Neural crest cell (in vitro differentiated cells): ENCODE measurements at places on chromosomes 1 and 21. TPM values are rescaled to one million over a fixed set of nuclear protein-coding genes. Genes with fewer than 3 reads are reported as not detected.

The RAB42 gene
- total RNA-seq, result 1.5 and 2.8 TPM in 2 replicates

GRCh38 chr1:95679262-95679661, 445.3 kb downstream of the RWDD3 start:
- no peaks in the 10 kb centered on the region for H3K36me3 ChIP-seq
- no peak for DNase-seq
- H3K27me3 ChIP-seq, result no peaks in the 10 kb centered on the region
- no peaks in the 10 kb centered on the region for H3K4me1 ChIP-seq
- H3K27ac ChIP-seq, result no peak overlapping the region
- no peak overlapping the region for H3K4me3 ChIP-seq

DNA sequence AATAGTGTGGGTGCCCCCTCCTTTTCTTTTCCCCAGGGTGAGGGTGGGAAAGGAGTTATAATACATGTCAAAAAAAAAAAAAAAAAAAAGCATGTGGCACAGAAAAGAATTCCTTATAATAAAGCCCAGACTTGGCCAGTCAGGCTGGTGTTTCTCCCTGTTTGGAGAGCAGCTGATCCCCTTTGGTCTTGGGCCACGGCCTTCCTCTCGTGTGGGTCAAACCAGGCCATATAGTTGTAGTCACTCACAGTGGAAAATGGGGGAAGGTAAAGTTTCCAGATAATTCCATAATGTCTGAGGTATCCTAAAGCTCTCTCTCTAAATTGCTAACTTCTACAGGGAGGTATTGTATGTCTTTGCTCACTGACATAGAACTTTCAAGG, 22.0 kb downstream of the CLIC6 start:
- no peak overlapping the region for H3K27ac ChIP-seq
- no peak overlapping the region for H3K4me3 ChIP-seq

DNA sequence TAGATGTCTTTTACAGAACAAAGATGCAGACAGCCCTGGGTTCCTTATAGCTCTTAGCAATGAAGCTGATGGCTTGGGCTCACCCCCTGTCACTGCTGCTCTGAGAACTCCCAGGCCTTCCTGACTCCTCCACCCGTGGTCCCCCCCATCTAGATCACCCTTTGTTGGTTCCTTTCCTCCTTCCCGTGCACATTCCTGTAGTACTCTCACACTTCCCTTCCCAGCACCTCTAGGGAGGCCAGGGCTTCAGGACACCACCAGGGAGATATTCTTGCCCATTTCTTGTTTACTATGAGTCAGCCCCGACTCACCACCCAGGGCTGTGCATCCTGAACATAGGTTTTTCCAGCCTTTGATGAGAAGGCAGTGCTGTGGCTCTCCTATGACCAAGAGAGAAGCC, 14.4 kb upstream of the NOS1AP start:
- DNase-seq, result no peak
- H3K27ac ChIP-seq, result no peak overlapping the region
- peaks cover 4% of the 10 kb centered on the region for H3K4me1 ChIP-seq
- H3K36me3 ChIP-seq, result no peaks in the 10 kb centered on the region
- no peak overlapping the region for H3K4me3 ChIP-seq
- no peaks in the 10 kb centered on the region for H3K27me3 ChIP-seq

The SELL gene
- not detected in 2 replicates for total RNA-seq

The SPRR2E gene
- not detected in 2 replicates for total RNA-seq

DNA sequence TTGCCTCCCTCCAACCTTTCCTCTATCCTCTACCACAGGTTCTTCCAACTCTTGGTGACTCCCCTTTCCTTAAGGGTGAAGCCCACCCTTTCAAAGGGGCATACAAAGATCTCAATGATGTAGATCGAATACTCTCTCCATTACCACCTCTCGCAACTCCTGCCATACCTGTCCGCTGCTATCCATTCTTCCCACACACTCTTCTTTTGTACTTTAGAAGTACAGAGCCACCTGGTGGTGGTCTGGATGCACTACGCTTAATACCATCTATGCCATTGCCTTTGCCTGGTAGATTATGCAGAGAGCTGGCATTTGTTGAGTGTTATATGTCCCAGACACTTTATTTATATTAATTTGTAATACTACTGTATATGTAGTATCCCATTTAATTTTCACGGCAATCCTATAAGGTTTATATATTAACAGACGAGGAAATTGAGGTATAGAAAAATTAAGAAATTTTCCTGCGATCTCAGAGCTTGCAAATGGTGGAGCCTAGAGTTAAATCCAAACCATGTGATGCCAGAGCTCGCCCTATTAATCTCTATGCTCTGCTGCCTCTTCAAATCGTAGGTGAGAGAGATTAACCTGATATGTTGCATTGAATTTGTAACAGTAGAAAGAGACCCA, 22.9 kb downstream of the TSHB start:
- H3K36me3 ChIP-seq, result no peaks in the 10 kb centered on the region
- H3K27ac ChIP-seq, result no peak overlapping the region
- no peaks in the 10 kb centered on the region for H3K4me1 ChIP-seq
- DNase-seq, result peak; percentile 49
- no peak overlapping the region for H3K4me3 ChIP-seq

GRCh38 chr1:17579951-17580939, 40.7 kb downstream of the ARHGEF10L start:
- no peaks in the 10 kb centered on the region for H3K36me3 ChIP-seq
- H3K4me3 ChIP-seq, result no peak overlapping the region
- peak overlapping the region; percentile 82 for H3K27ac ChIP-seq
- H3K4me1 ChIP-seq, result peaks cover 63% of the 10 kb centered on the region
- DNase-seq, result no peak

- no peaks in the 10 kb centered on the region for H3K36me3 ChIP-seq
- H3K27ac ChIP-seq, result no peak overlapping the region
- peaks cover 27% of the 10 kb centered on the region for H3K4me1 ChIP-seq
- no peaks in the 10 kb centered on the region for H3K27me3 ChIP-seq
These were observed 381.1 kb upstream of the PKN2 start for GRCh38 chr1:88302843-88303486.

- peaks cover 70% of the 10 kb centered on the region for H3K27me3 ChIP-seq
- H3K4me1 ChIP-seq, result no peaks in the 10 kb centered on the region
- no peak overlapping the region for H3K4me3 ChIP-seq
- no peaks in the 10 kb centered on the region for H3K36me3 ChIP-seq
- no peak for DNase-seq
- no peak overlapping the region for H3K27ac ChIP-seq
These were observed 9.3 kb upstream of the S100A10 start for GRCh38 chr1:152002960-152003359.

The ITGB2 gene
- total RNA-seq, result 0.84 and 0.89 TPM in 2 replicates

The WDR3 gene
- 41.6 and 45.3 TPM in 2 replicates for total RNA-seq

DNA sequence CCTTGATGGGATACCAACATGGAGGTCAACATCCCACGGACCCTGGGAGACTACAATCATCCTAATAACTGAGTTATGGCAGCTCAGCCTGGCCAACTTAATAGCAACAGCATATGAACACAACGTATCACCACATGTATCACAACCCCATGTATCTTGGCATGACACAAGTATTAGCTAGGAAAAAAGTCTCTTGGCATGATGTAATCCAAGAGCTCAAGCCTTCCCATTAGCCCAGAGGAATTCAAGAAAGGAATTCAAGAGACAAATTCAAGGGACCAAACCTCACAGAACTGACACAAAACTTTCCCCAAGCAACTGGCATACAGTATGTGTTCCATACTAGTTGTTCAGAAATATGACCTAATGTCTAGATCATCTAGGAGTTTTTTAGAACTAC, 100.9 kb upstream of the HMGB4 start:
- peaks cover 3% of the 10 kb centered on the region for H3K27me3 ChIP-seq
- no peak overlapping the region for H3K4me3 ChIP-seq
- H3K27ac ChIP-seq, result no peak overlapping the region
- H3K4me1 ChIP-seq, result no peaks in the 10 kb centered on the region

The TNFRSF18 gene
- total RNA-seq, result not detected in 2 replicates

DNA sequence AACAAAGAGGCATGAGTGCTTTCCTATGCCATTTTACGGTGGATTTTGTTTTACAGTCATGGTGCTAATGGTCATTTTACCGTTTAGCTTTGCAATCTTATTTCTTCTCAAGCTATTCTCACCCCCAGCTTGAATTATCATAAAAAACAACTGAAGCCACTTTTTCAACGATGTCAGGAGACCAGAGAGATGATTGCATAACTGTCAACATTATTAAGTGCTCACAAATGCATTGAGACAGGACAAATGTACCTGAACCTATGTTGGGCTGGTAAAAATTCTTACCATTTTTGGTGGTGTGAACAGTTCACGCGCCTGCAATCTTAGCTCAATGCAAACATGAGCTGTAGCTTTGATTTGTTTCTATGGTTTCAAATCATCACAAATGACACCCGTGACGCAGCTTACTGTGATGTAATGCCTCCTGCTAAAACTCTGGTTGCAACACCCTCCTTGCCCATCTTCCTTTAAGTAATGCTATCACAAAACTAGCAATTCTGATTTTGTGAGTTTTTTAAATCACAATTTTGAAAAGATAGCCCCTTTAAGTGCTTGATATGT, 104.4 kb downstream of the UCHL5 start:
- no peak for DNase-seq
- H3K4me3 ChIP-seq, result no peak overlapping the region
- no peaks in the 10 kb centered on the region for H3K27me3 ChIP-seq
- no peaks in the 10 kb centered on the region for H3K4me1 ChIP-seq
- H3K27ac ChIP-seq, result no peak overlapping the region
- peaks cover 2% of the 10 kb centered on the region for H3K36me3 ChIP-seq

The DTL gene
- 73.3 and 82.4 TPM in 2 replicates for total RNA-seq

- H3K36me3 ChIP-seq, result no peaks in the 10 kb centered on the region
- no peak for DNase-seq
- H3K4me1 ChIP-seq, result peaks cover 6% of the 10 kb centered on the region
- H3K27ac ChIP-seq, result no peak overlapping the region
These were observed 67.1 kb downstream of the CD58 start for GRCh38 chr1:116503546-116504307.

The PTPN22 gene
- total RNA-seq, result not detected in 2 replicates

- H3K27ac ChIP-seq, result no peak overlapping the region
- H3K4me1 ChIP-seq, result no peaks in the 10 kb centered on the region
- no peak overlapping the region for H3K4me3 ChIP-seq
- H3K27me3 ChIP-seq, result no peaks in the 10 kb centered on the region
- no peaks in the 10 kb centered on the region for H3K36me3 ChIP-seq
These were observed 87.9 kb upstream of the PAPPA2 start for GRCh38 chr1:176374967-176375569.

The POGZ gene
- total RNA-seq, result 145 and 158 TPM in 2 replicates

DNA sequence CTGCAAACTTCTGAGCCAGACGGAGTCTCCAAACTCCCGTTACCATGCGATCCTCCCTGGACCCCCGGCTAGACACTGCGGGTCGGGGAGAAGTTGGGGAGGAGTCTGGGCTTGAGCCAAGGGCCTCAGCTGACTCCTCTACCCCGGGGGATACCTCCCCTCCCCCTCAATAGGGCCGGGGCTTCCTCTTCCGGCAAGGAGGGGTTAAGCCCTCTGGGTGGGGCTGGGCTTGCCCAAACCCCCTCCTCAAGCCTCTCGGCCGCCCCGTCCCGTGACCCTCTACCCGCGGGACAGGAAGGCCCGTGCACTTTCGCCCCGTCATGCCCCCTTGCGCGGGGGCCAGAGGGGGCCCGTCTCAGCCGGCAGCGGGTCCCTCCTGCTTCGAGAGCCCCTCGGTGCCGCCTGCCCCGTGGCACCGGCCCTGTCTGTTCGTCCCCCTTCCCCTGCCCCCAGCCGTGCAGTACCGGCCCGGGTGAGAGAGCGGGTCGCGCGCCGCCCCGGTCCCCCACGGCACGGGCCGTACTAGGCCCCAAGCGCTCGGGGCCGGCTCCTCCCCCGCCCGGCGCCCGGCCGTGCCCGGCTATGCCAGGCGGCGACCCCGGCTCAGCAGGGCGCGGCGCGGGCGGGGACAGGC, 652 bp downstream of the ARL8A start:
- H3K4me3 ChIP-seq, result peak overlapping the region; percentile 96
- peaks cover 6% of the 10 kb centered on the region for H3K27me3 ChIP-seq
- peak overlapping the region; percentile 28 for H3K27ac ChIP-seq
- no peaks in the 10 kb centered on the region for H3K36me3 ChIP-seq
- DNase-seq, result peak; percentile 34

The OR2T35 gene
- total RNA-seq, result not detected in 2 replicates

GRCh38 chr1:24149866-24150233, 6.9 kb upstream of the IL22RA1 start:
- H3K27me3 ChIP-seq, result peaks cover 46% of the 10 kb centered on the region
- no peak for DNase-seq
- H3K4me3 ChIP-seq, result no peak overlapping the region
- H3K4me1 ChIP-seq, result peaks cover 12% of the 10 kb centered on the region

GRCh38 chr1:117093870-117094621, 27.5 kb downstream of the TRIM45 start:
- peaks cover 26% of the 10 kb centered on the region for H3K36me3 ChIP-seq
- peaks cover 28% of the 10 kb centered on the region for H3K4me1 ChIP-seq
- H3K27me3 ChIP-seq, result no peaks in the 10 kb centered on the region

The ACOT11 gene
- 2.7 and 3.1 TPM in 2 replicates for total RNA-seq

GRCh38 chr21:42234041-42234440, 15.1 kb downstream of the ABCG1 start:
- H3K36me3 ChIP-seq, result no peaks in the 10 kb centered on the region
- H3K27ac ChIP-seq, result no peak overlapping the region
- H3K4me3 ChIP-seq, result no peak overlapping the region
- peaks cover 19% of the 10 kb centered on the region for H3K27me3 ChIP-seq
- peaks cover 46% of the 10 kb centered on the region for H3K4me1 ChIP-seq
- DNase-seq, result no peak

GRCh38 chr1:54013393-54014008, 4.5 kb downstream of the LDLRAD1 start:
- no peak overlapping the region for H3K27ac ChIP-seq
- H3K36me3 ChIP-seq, result no peaks in the 10 kb centered on the region
- no peak overlapping the region for H3K4me3 ChIP-seq

GRCh38 chr1:158830904-158831507, at the start of gene MNDA:
TSS of gene MNDA (plus strand) at chr1:158831351. CDS start at chr1:158842154, 10,803 bp downstream.
- H3K27ac ChIP-seq, result no peak within 1 kb of the TSS
- no peak for DNase-seq
- H3K4me3 ChIP-seq, result no peak within 1 kb of the TSS

The NR5A2 gene
- total RNA-seq, result not detected in 2 replicates

- no peak for DNase-seq
- no peaks in the 10 kb centered on the region for H3K4me1 ChIP-seq
- no peak overlapping the region for H3K4me3 ChIP-seq
- no peaks in the 10 kb centered on the region for H3K27me3 ChIP-seq
- peaks cover 15% of the 10 kb centered on the region for H3K36me3 ChIP-seq
These were observed 1094.6 kb upstream of the ADGRL4 start for GRCh38 chr1:80101159-80101558.

The TMEM39B gene
- 34.8 and 36.0 TPM in 2 replicates for total RNA-seq

The BRDT gene
- total RNA-seq, result not detected in 2 replicates

DNA sequence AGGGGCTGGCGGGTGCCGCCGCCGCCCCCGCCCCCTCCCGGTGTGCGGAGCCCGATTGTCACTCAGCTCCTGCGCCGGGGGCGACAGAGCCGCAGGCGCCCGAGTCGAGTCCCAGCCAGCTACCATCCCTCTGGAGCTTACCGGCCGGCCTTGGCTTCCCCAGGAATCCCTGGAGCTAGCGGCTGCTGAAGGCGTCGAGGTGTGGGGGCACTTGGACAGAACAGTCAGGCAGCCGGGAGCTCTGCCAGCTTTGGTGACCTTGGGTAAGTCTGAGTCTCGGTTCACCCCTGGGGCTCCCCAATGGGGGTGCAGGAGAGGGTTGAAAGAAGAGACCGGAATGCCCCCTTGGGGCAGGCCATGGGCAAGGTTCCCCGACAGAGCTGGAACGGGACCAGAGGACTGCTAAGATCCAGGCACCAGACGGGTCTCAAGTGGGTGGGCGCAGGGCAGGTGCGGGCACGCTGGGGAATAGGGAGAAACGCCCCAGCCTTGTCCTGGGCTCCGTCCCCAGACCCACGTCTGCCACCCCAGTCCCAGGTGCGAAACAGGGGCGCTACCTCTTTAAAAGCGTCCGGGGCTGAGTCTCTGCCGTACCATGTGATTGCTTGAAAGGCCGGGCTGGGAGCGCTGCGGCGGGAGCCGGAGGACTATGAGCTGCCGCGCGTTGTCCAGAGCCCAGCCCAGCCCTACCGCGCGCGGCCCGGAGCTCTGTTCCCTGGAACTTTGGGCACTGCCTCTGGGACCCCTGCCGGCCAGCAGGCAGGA, at the start of gene ADORA1:
Gene ADORA1 (plus strand): TSS at position 61 of the 765 bp plus-strand sequence. CDS start 1,116 bp downstream, outside the sequence.
- H3K27ac ChIP-seq, result no peak within 1 kb of the TSS
- DNase-seq, result peak; percentile 48
- peaks cover 59% of the 10 kb centered on the region for H3K27me3 ChIP-seq
- no peaks in the 10 kb centered on the region for H3K36me3 ChIP-seq
- peaks cover 16% of the 10 kb centered on the region for H3K4me1 ChIP-seq
